ENCODE measurements at places on chromosomes 2 and 18. TPM values are rescaled to one million over a fixed set of nuclear protein-coding genes. Genes with fewer than 3 reads are reported as not detected.

DNA sequence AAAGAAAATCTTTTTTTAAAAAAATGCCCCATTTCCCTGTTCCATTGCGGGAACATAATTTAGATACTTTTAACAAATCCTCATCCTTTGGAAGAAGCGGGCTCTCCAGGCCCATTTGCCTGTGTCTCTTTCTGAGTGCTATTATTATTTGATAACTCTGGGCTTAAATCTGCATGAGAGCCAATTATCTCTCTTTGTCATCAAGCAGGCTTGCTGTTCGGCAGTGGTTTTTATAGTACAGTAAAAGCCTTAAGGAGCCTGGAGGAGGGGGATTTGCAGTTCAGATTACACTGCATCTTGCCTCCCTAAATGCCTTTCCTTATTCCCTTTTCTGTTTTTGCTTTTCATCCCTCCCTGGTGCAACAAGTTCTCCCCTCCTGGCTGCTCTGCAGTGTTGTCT, 50.6 kb downstream of the CELF4 start:
- no peak for DNase-seq

- no peak for DNase-seq
Measured at GRCh38 chr2:100427111-100427510, 9.6 kb upstream of the CHST10 start.

- no peak for DNase-seq
Measured at GRCh38 chr2:28370354-28370753, 22.3 kb upstream of the FOSL2 start.

DNA sequence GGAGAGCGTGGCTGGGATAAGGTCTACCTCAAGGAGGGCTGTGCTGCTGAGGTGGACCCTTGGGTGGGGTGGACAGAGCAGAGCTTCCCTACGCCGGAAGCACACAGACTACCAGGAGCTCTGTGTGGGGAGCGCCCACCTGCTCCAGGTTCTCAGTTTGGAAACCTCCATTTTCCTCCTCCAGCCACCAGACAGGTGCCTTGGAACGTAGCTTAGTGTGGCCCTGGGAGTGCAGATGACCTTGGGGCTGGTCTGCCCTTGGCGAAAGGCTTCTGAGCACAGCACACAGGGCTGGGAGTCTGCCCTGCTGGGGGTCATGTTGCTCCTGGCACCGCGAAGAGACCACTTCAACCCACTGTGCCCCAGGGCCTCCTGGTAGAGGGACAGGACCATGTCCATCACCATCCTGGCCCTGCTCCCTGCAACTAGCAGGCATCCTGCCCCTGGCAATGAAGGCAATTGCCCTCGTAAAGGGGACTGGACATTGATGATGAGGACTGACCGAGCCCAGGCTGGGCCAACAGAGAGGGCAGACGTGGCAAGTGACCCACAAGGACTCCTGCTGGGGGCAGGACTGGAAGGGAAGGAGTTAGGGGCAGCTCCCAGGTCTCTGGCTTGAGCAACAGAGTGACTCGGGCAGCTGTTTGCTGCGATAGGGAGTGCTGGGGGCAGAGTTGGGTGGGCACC, 214.7 kb downstream of the CYP26B1 start:
- no peak for DNase-seq

DNA sequence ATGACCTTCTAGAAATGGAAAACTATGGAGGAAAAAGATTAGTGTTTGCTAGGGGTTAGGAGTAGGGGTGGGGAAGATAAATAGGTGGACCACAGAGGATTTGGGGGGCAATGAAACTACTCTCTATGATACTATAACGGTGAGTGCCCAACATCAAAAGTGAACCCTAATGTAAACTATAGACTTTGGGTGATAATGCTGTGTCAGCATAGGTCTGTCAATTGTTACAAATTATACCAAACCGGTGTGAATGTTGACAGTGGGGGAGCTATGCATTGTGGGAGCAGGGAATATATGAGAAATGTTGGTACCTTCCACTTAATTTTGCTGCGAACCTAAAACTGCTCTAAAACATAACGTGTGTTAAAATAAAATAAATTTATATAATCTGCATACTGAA, 180.3 kb downstream of the ALK start:
- no peak for DNase-seq

GRCh38 chr2:144475044-144475443, 44.9 kb downstream of the ZEB2 start:
- DNase-seq = no peak

GRCh38 chr2:11560806-11561205, 27.0 kb downstream of the GREB1 start:
- DNase-seq = no peak

The SRD5A2 gene
- total RNA-seq = not detected

DNA sequence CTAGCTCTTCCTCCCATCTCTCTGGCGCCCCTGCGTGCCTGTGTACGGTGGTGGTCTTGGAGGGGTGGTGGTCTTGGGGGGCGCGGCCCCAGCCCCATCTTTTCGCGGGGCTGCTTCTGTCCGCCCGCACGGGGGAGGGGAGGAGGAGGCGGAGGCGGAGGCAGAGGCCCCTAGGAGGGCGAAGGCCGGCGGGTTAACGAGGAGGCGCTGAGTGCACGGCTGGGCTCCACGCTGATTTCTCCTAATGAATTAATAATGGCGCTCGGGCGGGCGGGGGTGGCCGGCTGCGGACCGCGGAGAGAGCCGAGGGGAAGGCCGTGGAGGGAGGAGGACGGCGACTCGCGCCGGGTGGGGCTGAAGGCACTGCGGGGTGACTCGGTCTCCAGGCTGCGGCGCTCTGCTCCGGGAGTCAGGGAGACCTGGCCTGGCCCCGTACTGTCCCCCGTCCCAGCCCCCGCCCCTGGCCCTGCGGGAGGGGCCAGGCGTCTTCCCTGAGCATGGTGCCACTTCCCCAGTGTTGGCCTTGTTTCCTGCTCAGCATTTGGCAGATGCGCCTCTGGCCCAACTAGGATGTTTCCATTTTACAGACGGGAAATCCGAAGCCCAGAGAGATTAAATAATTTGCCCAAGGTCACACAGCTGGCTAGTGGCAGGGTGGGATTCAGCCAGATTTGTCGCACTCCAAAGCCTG, 6.0 kb downstream of the GAREM2 start:
- DNase-seq = no peak

The KCNG2 gene
- total RNA-seq = not detected

- no peak for DNase-seq
Measured at GRCh38 chr2:143422681-143423080, 293.5 kb downstream of the ARHGAP15 start.

- no peak for DNase-seq
Measured at GRCh38 chr2:48694149-48694548, 61.4 kb downstream of the LHCGR start.

- no peak for DNase-seq
Measured at GRCh38 chr2:225326969-225327368, 72.5 kb upstream of the NYAP2 start.

The DYSF gene
- 0.82 TPM for total RNA-seq

GRCh38 chr18:32902568-32903330, 129.9 kb upstream of the KLHL14 start:
- DNase-seq = no peak

DNA sequence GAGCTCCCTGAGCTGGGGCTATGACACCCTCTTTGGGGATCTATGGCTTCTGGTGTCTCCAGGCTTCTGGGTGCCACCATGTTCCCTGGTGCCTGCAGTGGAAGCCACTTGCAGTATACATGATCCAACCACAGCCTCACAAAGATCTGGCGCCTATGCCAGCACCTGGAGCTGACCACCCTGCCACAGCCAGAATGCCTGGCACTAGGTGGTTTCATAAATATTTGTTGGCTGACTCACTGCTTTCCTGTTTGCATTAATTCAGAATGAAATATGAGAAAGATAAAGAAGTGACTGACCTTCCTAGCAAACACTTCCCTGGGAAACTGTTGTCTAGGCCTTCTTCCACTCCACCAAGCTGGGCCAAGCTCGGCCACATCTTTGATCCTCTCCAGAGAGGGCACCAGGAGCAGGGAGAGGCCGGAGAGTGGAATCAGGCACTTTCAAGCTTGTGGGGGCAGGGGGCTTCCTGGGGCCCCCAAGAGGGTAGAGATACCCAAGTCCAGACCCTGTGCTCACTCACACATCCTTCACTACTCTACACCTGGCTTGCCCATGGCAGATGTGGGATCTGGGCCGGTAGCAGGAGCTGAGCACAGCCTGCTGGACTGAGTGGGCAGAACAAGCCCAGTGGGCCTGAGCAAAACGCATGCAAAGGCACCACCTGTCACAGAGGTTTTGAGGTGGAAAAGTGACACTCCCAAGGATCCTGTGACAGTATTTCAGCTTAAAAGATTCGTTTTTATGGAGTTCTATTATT, 565.7 kb downstream of the SLC4A3 start:
- DNase-seq = no peak

The LONRF2 gene
- 0.30 TPM for total RNA-seq

- DNase-seq = no peak
Measured at GRCh38 chr2:197934934-197935289, 130.5 kb downstream of the PLCL1 start.

DNA sequence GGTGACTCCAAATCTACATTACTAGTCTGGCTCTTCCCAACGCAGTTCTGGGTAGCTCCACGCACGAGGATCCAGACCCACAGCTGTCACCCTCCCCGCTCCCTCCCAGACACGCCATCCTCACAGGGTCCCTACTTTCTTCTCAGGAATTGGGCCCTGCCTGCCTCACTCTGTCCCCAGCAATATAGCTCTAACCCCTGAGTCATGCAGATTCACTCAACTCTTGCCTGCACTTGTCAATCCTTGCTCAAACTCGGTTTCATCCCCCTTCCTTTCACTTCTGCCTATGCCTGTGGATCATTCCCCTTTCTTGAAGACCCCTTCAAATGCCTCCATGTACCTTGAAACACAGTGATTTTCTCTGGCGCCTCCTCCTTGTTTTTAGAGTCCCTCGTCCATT, 5.0 kb downstream of the ST8SIA5 start:
- no peak for DNase-seq

DNA sequence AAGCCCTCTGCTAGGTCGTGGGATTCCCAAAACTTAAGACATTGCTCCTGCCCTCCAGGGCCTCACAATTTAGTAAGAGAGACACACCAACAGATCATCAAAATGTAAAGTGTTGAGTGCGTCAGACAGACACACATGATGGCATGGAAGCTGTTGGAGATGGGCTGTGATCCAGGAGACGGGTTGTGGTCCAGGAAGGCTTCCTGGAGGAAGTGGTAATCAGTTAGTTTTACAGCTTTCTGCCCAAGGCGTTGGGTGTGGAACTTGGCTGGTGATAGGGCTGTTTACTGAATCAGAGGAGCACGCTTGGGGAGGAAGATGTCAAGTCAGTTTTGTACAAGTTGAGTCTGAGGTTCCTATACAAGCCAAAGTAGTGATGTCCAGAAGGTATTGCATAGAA, 24.0 kb upstream of the GLI2 start:
- DNase-seq = no peak

The TMEM17 gene
- total RNA-seq = 0.19 TPM

GRCh38 chr2:238466243-238466756, 39.6 kb downstream of the ASB1 start:
- no peak for DNase-seq

The DLGAP1 gene
- 0.25 TPM for total RNA-seq

DNA sequence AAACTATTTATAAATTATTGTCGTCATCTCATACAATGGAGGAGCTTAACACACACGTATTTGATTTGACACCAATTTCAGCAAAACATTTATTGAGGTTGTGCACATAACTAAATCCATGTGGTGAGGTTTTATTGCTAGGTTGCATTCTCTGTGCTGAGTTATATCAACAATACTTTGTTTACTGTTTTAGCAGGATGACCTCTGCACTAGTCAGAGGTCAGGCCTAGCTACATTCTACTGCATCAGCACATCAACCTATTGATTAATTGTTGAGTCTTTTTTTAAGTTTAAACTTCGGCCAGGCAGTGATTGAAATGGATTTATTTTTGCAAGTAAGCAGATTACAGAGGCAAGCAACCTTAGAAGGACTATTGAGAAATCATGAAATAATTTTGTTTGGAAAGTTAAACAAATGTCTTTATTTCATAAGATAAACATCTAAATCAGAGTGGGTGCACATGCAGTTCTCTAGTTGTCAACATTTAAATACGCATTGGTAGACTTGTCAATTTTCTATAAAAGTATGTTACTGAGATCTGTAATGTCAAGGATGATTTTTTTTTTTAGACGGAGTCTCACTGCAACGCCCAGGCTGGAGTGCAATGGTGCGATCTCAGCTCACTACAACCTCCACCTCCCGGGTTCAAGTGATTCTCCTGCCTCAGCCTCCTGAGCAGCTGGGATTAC, 75.2 kb upstream of the CD28 start:
- no peak for DNase-seq

DNA sequence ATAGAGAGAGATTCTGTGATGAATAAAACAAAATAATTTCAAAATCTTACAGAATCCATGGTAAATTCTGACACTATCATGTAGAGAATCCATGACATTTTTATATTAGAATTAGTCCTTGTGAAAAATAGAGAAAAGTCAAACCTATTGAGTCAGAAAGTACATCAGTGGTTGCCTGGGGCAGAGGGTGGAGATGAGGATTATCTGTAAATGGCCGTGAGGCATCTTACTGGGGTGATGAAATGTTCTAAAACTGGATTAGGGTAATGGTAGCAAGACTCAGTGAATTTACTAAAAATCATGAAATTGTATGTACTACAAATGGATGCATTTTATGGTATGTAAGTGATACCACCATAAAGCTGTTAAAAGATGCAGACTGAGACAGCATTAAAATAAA, 323.1 kb downstream of the SLC8A1 start:
- no peak for DNase-seq

The CMPK2 gene
- total RNA-seq = 8.1 TPM

DNA sequence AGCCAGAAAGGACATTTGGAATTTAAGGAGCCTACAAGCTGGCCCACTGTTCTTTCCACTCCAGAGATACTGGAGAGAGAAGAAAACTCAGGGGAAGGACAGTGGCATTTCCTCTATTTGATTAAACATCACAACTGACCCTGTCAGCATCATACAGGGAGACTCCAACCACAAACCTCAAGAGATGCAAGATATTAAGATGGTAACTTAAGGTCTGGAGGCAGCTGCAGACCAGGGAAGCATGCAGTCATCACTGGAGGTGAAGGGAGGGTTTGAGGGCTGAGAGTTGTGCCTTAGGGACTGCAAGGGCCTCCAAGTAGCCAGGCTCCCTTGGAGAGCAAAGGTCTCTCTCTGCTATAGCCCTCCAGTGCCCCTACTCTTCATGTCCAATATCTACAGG, 67.4 kb downstream of the RNF152 start:
- no peak for DNase-seq
